DMS 273 treated with DMSO at 0.1 percent for 48 hours (cell line): ENCODE measurements at places on chromosomes 3 and 15.

DNA sequence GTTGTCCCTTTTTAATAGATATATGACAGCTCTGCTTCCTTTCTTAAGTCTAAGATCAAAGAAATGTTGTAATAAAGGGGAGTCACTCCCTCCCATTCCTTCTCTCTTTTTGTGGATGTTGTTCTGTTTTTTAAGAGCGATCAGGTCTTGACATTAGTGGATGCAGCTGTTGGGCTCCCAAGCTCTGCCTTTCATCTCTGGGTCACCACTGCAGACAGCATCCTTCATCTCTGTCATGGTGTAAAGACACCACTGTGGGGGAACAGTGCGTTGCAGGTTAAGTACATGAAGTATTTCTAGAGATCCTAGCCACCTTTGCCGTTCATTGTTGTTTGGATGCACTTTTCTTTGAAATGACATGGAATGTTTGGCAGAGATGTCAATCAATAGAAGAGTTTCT, 17.7 kb downstream of the FNDC3B start:
- no peak for DNase-seq

DNA sequence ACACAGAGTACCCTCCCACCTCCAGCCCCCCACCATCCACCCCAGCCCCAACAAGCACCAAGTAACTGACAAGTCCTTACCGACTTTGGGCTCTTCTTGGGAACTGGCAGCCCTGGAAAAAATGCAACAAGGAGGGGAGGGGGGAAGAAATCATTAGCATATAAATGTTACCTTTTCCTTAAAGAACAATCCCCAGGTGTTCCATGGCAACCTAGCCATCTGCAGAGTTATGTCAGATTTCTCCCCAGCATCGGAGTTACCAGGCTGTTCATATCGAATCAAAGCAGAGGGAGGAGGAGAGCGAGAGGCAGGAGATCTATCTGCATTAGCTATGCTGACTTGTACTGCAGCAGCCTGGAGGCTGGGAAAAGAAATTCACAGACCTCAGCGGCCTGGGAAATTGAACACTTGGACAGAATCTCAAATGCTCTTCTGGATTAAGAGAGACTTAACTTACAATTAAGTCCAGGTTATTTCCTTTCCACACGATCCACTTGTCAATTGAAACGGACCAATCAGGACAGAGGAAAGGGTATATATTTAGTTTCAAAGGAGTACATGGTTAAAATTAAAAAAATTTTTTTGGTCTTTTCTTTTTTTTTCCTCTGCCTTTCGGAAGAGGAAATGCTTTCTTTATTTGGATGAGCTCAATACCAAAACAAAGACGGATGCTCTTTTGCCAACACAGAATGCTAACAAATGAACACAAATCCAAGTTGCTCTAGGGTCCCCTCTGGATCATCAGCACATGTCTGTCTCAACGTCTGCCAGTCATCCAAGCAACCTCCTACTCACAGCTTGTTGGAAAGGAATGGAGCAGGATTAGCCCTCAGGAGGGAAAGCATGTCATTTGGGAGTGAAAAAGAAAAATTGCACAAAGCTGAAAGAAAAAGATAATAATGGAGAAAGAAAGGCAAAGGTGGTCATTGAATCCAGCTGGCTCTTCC, 637.1 kb downstream of the MAGI1 start:
- DNase-seq, result no peak

- no peak for DNase-seq
Measured at GRCh38 chr3:137410028-137410427, 354.1 kb upstream of the SOX14 start.

- DNase-seq, result no peak
Measured at GRCh38 chr15:78263351-78263781, 996 bp upstream of the DNAJA4 start.

GRCh38 chr3:27252646-27253045, 116.5 kb downstream of the NEK10 start:
- no peak for DNase-seq

DNA sequence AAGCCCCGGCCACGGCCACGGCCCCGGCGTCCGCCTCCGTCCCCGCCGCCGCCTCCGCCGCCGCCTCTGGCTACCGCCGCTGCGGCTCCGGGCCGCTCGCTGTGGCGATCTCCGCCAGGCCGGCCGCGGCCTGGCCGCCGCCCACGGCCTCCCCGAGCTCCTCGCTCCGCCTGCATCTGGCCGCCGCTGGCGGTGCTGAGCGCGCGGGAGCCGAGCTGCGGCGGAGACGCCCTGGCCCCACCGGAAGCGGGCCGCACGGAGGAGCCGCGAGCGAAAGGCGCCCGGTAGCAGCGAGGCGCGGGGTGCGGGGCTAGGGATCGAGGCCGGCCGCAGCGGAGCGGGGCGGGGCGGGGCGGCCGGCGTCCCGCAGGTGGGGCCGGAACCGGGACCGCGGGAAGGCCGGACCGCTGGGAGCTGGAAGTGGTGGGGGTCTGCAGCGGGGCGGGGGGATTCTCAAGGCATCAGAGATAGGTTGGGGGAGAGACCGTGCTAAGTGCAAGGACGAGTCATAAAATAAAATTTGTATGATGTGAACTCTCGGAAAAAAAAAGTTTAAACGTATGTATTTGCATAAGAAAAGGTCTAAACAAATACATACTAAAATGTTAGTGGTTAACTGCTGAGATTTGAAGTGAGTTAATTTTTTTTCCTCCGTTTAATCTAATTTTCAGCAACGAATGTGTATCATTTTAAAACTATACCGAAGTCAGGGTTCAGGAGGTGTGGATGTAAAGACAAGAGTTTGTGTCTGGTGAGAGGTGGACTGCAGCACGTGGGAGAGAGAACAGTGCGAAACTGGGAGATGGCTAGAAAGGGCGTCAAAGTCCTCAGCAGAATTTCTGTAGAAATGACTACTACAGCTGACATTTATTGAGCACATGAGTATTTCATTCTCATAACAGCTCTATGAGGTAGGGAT, at the start of gene AVEN:
TSS of gene AVEN (minus strand) at position 334 of the 919 bp plus-strand sequence. CDS start at position 176, 158 bp downstream.
- DNase-seq, result no peak
